ENCODE measurements at places on chromosomes 7 and 10. TPM values are rescaled to one million over a fixed set of nuclear protein-coding genes. Genes with fewer than 3 reads are reported as not detected.

GRCh38 chr7:50304911-50305582, 531 bp downstream of the IKZF1 start:
- no peak for DNase-seq

- peak; percentile 83 for DNase-seq
Observed at GRCh38 chr10:5944389-5945189, 32.8 kb downstream of the IL15RA start.

GRCh38 chr7:136325578-136325977, 348.4 kb upstream of the MTPN start:
- DNase-seq, result no peak

DNA sequence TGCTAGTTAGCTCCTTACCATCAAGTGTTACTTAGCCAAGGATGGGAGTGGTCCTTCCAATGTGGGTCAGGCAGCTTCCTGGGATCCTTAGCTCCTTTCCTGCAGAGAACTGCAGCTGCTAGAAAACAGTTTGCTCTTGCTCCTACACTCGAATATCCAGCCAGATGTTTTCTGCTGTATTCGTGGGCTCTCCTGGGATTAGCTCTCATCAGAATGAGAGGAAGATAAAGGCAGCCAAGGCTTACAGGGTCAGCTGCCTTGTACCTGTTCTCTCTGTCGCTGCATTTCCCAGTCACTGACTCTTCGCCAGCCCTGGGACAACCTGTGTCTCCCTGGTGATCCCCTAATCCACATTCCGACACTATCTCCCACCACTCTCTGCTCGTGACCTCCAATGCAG, 29.0 kb downstream of the NEUROD6 start:
- no peak for DNase-seq

- no peak for DNase-seq
Observed at GRCh38 chr7:87420173-87420572, 55.3 kb downstream of the ABCB4 start.

DNA sequence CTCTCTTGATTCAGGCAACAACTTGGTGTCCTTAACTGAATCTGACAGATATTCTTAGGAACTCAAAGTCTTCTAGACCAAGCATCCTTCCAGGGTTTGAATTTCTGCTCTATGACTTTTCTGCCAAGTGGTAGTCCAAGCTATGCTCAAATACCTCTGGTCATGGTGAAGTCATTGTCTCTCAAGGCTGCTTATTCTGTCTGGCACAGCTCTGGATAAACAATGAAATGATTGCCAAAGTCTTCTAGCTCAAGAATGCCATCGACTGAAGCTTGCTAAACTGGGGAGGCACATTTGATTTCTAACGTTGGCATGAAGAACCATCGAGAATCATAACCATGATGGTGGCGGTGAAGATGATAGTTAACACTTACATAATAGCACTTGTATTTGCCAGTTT, 116.2 kb upstream of the MKX start:
- no peak for DNase-seq

GRCh38 chr7:35725280-35725680, 30.3 kb upstream of the HERPUD2 start:
- DNase-seq, result no peak

The CALHM3 gene
- polyA plus RNA-seq, result not detected

The SFTPD gene
- polyA plus RNA-seq, result 1.6 TPM

The ZMYND11 gene
- 119 TPM for polyA plus RNA-seq
